Hindlimb muscle (tissue), 1 donor: ENCODE measurements at places on chromosomes 3 and 15.

- no peak for DNase-seq
Observed at GRCh38 chr3:140290105-140290504, 355.1 kb downstream of the CLSTN2 start.

DNA sequence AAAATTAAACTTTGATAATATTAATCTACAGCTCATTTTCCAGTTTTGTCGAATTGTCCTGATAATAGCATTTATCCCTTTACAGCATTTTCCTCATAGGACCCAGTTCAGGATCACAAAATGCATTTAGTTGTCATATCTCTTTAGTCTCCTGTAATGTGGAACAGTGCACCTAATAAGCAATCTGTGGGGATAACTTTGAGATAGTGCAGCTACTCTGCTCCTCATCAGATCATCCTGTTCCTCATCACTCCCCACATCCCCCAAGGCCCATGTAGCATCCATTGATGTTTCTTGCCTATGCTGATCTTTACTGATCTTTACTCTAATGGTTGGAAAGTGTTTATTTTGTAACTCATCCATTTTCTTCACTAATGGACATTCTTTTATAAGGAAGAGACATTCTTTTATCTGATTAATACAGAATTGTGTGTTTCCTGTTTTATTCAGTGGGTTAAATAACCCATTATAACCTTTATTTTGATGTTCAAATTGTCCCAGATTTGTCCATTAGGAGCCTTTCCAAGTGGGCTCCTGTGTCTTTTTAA, 7.5 kb downstream of the RNF111 start:
- DNase-seq = no peak

GRCh38 chr15:69095274-69095673, 65.2 kb upstream of the GLCE start:
- DNase-seq = no peak

DNA sequence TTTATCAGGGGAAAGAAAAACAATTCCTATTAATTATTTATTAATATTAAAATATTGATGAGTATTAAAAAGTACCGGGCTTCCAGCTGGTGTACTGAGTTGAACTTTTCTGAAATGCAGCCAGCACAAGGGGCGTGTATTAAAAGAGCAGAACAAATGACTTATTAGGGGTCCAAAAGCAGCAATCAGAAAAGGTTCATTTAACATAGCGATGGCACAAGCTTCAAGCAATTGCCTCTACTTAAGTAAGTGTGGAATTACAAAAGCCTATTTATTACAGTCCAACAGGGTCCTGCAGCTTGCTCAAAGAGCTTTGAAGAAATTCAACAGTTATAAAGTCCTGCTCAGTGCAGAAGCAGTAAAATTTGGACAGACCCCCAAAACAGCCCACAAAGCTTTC, 285.6 kb downstream of the EPHA3 start:
- DNase-seq = no peak

DNA sequence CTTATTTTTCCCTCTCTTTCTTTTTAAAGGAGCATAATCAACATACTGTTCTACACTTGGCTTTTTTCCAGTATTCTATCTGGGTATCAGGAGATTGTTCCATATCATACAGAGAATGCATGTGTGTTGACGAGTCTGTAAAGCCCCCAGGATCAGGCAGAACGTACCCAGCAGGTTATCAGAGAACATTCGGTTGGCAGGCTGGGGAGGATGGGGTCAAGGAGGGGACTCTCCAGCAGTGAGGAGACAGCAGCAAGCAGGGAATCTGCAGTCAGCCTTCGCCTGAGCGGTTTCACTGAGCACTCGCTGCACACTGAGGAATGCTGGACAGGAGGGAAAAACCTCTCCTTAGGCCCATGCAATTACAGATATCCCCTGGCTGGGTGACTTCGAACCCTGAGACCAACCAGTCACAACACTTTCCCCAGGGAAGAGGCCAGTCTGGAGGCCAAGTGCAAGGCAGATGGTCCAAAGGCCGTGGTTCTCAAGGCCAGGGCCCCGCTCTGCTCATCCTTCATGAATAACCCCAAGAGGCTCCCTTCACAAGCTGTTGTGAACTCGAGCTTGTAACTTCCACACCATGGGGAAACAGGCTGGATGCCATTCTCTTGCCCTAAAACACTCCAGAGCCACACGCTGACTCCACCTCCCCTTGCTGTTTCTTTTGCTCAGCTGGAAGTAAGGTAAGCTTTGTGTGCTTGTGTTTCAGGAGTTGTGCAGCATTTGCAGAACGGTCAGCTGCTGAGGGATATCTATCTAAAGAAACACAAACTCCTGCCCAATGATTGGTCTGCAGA, 60.1 kb downstream of the PXYLP1 start:
- DNase-seq = no peak

DNA sequence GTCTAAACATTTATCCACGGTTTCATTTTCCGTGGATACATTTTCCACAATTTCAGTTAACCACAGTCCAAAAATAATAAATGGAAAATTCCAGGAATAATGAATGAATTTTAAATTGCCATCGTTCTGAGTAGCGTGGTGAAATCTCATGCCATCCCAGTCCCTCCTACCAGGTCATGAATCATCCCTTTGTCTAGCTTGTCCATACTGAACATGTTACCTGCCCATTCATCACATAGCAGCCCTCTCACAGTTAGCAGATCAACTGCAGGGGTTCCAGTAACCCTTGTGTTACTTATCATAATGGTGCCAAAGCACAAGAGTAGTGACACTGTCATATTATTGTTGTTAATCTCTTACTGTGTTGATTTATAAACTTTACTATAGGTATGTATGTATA, 124.5 kb downstream of the GSK3B start:
- DNase-seq = no peak

GRCh38 chr15:69973102-69973714, 124.5 kb downstream of the TLE3 start:
- DNase-seq = no peak

- DNase-seq = no peak
Observed at GRCh38 chr3:50961386-50961785, 286.7 kb downstream of the DOCK3 start.

GRCh38 chr3:3368306-3368705, 188.8 kb upstream of the CRBN start:
- no peak for DNase-seq

- peak; percentile 59 for DNase-seq
Observed at GRCh38 chr3:90145094-90145860, 1037.9 kb downstream of the EPHA3 start.

DNA sequence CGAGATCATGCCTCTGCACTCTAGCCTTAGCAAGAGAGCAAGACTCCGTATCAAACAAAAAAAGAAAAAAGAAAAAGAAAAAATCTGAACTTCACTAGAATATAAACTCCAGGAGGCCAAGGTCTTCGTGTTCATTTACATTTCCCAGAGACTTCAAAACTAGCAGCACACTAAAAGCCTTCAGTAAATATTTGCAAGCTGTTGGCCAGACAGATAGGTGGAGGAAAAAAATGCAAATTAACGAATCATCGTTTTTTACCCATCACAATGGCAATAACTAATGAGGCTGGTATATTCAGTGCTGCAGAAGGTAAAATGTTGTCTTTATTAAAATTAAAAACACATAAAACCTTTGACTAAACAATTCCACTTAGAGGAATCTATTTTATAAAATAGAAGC, 80.6 kb downstream of the CLASP2 start:
- DNase-seq = no peak

GRCh38 chr15:48703544-48703943, 58.0 kb upstream of the FBN1 start:
- DNase-seq = no peak

DNA sequence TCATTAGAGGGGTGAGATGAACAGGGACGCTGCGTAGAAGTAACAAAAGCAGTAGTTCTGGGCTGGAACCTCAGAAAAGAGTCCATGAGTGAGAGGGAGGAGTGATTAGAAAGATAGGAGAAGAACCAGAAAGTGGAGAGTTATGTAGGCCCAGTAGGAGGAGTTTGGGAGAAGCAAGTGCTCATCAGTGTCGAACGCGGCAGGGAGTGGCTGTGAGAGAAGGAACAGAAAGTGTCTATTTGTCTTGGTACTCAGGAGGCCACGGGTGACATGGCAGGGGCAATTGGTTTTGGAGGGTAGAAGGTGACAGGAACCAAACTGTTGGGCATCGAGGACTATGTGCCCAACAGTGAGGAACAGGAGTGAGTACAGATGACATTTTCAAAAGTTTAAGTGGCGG, 1.3 kb upstream of the INSYN1 start:
- no peak for DNase-seq

DNA sequence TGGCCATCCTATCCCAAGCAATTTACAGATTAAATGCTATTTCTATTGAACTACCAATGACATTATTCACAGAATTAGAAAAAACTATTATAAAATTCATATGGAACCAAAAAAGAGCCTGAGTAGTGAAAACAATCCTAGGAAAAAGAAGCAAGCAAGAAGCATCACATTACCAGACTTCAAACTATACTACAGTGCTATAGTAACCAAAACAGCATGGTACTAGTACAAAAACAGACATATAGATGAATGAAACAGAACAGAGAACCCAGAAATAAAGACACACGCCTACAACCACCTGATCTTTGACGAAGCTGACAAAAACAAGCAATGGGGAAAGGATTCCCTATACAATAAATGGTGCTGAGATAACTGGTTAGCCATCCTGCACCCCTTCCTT, 152.2 kb downstream of the TNIK start:
- DNase-seq = no peak

DNA sequence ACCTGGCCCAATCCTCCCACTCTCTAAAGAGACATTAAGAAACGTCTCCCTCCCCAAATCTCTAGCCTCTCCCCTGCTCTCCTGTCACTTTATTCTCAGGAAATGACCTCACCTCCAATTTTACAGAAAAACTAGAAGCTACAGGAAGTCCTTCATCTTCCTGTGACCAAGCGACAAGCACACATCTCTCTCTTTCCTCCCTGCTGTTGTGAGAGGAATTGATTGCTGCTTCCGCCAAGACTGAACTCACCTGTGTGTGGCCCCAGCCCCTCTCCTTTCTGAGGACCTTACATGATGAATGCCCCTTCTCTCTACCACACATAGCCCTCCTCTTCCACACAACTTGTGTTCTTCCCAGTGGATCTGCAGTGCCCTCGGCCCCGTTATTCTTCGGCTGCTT, 18.2 kb downstream of the DNAJB8 start:
- no peak for DNase-seq

GRCh38 chr3:492586-493316, 296.2 kb downstream of the CHL1 start:
- no peak for DNase-seq

DNA sequence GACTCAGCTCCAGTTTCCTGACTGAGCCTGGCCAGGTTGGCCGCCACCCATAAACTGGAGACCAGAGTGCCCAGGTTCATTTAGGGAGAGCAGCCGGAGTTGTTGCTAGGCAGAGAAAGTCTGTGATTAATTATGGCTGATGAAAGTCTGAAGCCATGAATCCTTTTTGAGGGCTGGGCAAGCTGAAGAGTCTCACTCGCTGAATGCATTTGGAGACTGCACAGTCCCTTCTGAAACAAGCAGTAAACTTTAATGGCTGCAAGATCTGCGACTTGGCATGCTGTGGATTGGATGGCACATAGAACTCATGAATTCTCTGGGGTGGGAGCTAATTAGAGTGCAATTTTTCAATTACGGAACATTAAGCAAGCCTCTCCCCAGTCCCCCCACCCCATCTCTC, 282.1 kb downstream of the RPLP1 start:
- no peak for DNase-seq
